ENCODE measurements at places on chromosomes 7 and 10.

- DNase-seq = no peak
Observed at GRCh38 chr10:11017570-11018431, at the start of gene CELF2. TSS of gene CELF2 (plus strand) at chr10:11017872. CDS start at chr10:11018090, 218 bp downstream.

DNA sequence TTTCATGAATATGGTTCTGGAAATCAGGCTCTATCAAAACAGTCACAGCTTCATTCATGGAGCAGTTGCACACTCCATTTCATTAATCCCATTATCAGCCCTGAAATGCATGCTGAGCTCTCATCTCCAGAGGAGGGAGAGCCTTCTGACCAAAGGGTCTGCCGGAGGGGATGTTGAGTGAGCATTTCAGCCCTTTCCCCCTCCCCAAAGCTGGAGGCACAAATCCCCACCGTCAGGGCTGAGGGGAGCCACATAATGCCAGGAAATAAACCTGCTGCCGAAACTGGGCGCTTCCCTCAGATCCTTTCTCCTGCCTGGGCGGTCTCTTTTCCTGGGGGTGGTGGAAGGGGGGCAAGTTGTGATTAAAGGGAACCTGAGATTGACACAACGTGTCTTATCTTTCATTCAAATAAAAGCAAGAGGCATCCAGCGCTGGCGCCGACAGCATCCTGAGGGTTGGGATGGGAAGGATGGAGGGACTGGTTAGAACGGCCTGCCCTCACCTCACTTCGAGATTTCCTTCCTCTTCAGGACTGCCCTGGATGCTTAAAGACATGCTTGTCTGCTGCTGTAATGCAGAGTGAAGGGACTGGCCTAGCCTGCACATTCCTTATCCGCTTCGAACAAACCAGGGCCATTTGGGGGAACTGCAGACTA, 71.6 kb downstream of the TLL2 start:
- no peak for DNase-seq

- no peak for DNase-seq
Observed at GRCh38 chr10:126634347-126634746, 36.1 kb downstream of the C10orf90 start.

DNA sequence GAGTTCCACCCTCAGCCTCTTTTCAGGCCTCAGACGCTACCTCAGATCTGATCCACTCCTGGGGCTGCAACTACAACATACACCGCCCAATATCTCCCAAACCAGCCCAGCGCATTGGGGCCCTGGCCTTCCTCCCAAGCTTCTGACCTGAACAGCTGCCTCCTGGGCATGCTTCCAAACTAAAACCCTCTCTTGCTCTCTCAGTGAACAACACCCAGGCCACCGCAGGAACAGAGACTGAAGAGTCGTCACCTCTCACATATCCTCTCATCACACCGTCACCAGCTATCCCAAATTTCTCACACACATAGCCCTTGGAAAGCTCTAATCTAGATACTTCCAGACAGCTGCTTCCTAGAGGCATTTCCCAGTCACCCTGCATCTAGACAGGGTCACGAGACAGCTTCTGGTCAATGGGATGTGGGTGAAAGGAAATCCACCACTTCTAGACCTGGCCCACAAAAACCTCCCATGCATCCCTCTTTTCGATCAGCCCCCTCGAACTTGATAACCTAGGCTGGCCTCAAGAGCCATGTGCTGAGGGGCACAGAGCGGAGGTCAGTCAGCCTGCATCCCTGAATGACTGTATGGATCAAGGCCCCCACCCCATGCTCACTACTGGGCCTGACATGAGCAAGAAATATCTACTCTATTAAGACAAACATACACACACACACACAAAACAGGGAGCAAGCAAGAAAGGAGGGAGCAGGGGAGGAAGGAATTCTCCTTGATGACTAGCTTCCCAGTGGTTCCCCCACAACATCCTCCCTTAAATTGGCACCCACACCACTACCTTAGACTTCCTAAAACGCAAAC, 1.8 kb downstream of the PARP12 start:
- no peak for DNase-seq

DNA sequence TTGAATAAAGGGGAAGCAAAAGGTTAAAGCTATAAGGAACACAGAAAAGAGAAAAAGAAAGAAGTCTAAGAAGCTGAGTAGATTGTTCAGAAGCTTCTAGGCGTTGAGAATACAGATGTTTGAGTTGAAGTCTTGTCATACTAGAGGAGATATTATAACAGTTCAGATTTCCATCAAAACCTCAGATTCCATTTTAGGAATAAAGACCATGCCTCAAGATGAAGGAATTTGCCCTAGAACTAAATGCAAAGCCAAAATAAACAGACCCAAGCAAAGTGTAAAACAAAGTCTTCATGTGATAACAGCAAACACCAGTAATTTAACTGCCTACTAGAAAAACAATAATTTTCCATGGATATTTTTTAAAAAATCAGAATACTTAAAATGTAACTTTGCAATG, 476.5 kb upstream of the POT1 start:
- DNase-seq = no peak

GRCh38 chr7:88933285-88933684, 137.7 kb upstream of the TEX47 start:
- DNase-seq = no peak

DNA sequence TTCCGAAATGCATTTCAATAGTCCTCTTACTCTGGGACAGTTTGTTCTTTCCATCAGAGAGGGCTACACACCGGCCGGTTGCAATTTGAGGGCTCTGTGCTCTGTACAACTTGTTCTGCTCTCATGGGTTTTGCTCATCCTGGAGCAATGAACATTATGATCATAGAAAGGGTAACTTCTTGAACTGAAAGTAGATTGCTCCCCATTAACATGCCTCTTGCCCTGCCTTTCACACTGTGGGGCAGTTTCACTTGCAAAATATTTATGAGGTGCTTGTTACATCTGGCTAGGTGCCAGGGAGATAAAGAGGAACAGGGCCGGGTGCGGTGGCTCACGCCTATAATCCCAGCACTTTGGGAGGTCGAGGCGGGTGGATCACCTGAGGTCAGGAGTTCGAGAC, 97.3 kb upstream of the MPP7 start:
- no peak for DNase-seq

All from posterior cingulate gyrus (tissue), 11 donors.